ENCODE measurements at places on chromosomes 5 and 9. TPM values are rescaled to one million over a fixed set of nuclear protein-coding genes. Genes with fewer than 3 reads are reported as not detected.

DNA sequence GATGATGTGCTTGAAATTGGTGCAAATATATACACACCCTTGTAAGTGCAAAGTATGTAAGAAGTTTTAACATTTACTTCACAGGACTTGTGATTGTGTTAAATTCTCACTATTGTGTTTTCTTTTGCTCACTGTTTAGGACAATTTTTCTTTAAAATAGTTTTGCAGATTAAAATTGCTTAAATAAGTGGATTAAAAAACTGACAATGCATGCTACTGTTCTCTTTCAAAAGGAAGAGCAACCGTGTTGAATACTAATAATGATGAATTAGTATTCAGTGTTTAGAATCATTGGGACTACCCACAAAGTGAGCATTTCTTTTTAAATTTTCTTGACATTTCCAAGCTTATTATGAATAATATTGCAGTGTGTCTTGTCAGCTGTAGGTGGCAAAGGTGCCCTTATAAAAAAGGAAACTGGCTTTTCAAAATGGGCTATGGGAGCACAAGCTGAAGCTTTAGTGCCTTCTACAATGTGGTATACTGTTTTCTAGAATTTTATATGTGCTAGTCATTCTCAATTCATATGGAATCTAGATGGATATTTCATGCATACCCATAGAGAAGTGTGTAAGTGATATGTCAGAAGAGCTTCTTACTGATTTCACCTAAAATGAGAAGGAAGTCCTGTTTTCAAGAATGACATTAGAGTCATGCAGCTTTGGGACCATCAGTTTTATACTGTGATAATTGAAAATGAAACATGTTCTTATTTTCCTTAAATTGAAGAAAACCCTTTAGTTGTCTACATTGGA lies 35.4 kb downstream of the SREK1 start:
- DNase-seq, result no peak

DNA sequence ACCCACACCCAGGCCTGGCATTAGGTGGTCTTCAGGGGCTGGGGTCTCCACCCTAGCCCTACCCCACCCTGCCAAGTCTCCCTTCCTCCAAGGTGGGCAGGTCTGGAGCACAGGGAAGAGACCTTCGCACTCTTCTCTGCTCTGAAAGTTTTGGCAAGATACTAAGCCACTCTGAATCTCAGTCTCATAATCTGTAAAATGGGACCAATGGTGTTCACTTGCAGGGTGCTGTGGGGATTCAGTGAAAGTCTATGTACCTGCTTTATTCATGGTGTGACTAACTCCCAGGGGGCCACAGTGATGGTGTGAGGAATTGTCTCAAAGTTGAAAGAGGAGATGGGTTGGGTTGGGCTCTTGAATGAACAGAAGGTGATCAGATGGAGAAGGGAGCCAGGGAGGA lies 25.0 kb downstream of the LHX2 start:
- no peak for DNase-seq

DNA sequence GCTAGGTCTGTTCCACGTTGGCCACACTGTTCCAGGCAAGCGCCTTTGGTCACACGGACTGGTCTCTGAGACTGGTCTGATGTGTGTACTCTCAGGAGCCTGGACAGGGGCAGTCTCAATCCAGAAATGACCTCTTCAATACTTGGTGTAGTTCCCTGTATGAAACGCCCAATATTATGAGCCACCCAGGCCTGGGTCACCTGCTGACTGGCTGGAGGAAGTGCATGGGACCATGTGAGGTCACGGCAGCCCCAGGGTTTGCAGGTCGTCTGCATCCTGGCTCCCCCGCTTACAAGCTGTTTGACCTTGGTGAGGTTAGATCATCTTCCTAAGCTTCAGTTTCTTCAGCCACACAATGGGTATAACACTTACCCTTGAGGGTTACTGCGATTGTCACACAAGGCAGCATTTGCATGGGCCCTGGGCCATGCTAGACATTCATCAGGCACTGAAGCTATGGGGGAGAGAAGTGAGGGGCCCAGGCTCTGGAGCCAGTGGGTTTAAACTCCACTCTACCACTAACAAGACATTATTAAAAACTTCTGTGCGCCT lies 5.2 kb upstream of the GRHPR start:
- no peak for DNase-seq

GRCh38 chr5:113118765-113119164 lies 142.2 kb downstream of the DCP2 start:
- no peak for DNase-seq

- DNase-seq, result no peak
These were observed 120.3 kb downstream of the MUSK start for GRCh38 chr9:110788871-110789270.

GRCh38 chr9:124390794-124391658 lies 24.2 kb downstream of the PSMB7 start:
- DNase-seq, result no peak

The SLC36A1 gene
- 10.1 TPM for polyA plus RNA-seq

The RECK gene
- 26.5 TPM for polyA plus RNA-seq

The PCDHB13 gene
- polyA plus RNA-seq, result 7.2 TPM

DNA sequence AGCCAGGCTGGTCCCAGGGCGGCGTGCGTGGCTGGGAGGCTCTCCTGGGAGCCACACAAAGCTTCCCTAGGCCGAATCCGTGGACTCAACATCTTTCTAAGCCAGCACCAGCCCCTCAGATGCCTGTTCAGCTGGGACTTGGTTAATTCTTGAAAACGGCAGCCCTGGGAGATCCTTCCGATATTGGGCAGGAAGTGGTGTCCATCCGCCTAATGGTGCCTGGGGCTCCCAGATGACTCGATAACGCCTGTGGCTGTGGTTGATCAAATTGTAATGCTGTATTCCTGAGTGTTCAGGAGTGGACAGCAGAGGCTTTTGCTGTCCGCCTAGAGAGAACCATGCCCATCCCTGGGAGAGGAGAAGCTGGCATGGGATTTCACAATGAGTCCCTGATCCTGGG lies 14.1 kb downstream of the KCNT1 start:
- DNase-seq, result no peak

The MYMK gene
- polyA plus RNA-seq, result not detected

DNA sequence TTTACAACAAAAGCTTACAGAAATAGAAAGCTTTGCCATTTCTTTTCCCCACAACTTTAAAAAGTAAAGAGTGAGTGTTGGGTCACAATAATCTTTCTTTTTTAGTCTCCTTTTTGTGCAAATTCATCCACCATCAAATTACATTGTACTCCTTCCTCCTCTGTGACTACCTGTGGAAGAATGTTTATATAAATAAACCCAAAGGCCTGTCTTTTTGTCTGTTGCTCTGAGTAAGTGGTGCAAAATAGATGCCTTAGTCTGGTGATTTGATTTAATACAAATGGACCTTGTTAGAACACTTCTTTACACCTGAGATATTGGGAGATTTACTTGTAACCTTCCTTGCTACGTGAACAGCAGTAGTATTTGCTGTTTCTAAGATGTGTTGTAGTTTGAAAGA lies 53.5 kb upstream of the TAF11L2 start:
- DNase-seq, result no peak

DNA sequence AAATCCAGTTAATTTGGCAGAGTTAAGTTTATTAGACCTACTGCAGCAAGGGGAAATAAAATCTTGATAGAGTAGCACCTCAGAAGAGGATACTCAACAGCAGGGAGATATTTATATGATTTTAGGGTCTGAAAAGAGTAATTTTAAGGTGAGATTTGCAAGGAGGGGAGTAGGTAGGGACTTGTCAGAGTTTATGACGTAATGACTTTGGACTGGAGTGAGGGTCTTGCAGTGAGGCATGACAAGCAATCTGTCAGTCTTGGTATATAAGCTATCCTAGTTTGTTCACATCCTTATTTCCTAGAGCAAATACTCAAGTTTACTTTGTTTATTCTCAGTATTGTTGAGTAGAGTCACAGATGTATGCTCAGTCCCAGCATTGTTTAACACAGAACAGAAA lies 722.6 kb downstream of the TLE4 start:
- no peak for DNase-seq

- DNase-seq, result peak; percentile 82
These were observed 157.1 kb downstream of the ZNF462 start for GRCh38 chr9:107020040-107020530.

Measured in renal cortex interstitium (tissue), 15 donors.